ENCODE measurements at places on chromosomes 5 and 9. TPM values are rescaled to one million over a fixed set of nuclear protein-coding genes. Genes with fewer than 3 reads are reported as not detected.

DNA sequence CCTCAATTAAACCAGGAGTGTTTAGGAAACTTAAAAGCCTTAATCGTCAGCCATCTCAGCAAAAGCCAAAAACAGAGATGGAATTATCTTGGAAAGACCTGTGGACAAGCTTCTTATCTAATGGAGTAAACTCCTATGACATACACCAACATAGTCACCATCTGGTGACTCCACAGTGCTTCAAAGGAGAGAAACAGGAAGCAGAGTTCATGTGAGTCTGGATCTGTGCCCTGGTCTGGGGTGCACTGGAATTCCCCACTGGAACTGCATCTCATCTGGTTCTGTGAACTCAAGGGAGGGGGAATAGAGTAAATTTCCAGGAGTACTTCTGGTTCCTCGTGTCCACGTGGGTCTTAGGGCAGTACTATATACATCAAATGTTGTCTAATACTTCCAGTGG is 36.3 kb upstream of the KCNN2 start:
- DNase-seq, result peak; percentile 15

Gene TAF11L7
- total RNA-seq, result not detected

DNA sequence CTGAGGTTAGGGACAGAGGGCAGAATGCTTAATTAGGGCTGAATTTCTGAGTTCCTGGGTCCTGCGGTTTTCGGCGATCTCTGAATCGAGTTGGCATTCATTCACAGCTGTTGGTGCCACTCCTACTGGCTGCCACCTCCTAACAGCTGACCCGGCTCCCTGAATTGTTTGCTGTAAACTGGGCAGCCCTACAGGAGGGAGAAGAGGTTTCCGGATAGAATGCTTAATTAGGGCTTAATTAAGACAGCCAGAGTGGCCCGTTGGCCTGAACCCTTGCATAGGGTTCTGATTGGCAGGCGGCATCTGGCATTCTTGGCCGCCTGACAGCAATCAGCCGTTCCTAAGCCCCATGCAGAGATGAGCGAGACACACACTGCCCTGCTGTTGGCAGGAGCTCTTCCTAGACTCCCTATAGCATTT is 25.7 kb downstream of the FRMPD1 start:
- DNase-seq, result no peak

DNA sequence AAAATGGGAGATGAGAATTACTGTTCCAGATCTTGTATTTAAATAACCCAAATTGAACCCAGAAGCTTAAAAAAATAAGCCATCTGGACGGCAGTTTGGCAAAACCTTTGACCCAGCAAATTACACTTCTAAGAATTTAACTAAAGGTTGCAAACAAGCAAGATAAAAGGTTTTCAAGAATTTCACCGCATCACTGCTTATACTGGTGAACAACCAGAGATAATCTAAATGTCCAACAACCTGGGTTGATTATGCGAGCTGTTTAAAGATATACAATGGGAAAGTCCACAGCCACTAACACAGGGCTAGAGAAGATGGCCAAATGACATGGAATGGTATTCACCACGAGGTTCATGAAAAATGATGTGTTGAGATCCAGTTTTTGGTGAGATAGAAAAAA is 149.3 kb downstream of the GNAQ start:
- DNase-seq, result no peak

Gene NAIF1
- 7.9 TPM for total RNA-seq

DNA sequence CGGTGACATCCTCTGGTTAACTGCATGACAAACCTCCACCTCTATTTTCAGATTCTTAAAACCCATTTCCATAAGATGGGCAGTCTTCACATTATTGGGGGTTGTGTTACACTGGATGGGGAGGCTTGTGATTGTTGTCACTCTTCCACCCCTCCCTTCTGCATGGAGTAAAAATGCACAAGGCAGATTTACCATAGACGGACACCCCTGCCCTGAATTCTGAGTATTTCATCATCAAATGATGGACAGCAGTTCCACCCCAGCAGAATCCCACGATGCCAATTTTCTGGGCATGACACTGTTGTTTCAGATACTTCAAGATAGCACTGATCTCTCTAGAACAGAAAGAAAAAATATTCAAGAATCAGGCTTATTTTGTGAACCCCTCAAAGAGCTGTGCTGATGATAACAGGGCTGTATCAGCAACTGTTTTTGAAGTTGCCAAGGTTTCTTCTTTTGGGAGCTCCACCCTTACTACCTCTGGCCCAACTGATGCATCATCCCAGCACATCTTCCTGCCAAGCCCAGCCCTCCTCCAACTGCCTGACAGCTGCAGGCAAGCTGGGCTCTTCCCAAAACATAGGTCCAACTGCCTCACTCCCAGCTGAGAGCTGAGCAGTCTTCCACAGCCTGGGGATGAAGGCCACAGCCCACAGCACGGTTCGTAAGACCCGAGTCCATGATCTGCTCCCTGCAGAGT is 21.4 kb downstream of the CMBL start:
- DNase-seq, result peak; percentile 27

DNA sequence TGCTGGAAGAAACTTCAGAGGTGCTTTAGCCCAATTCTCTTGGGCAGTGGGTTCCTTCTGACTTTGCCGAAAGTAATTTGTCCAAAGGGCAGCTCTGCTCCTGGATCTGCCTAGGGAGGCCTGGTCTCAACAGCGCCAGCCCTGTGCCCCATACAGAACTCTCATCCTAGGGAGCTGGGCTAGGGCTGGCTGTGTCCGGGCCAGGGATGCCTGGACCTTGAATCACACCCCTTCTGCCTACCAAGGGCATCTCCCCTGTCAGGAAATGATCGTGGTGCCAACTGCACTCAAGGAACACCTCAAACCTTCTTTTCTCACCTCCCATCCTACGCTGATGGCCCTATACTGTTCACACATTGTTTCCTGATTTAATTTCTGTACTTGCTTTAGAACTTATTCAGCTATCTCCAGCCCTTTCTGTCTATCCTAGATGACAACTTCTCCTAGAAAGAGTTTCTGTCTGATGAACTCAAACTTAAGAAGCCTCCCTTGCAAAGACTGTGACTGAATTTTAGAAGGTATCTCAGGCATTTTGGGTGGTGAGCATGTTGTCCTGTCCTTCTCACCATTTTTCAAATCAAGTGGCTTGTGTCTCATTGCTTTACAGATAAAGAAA is 37.4 kb upstream of the NFIB start:
- DNase-seq, result peak; percentile 63

GRCh38 chr5:60143942-60144549 is 250.5 kb upstream of the PDE4D start:
- DNase-seq, result no peak
